GM23338 (cell line): ENCODE measurements at places on chromosomes 2 and 18. TPM values are rescaled to one million over a fixed set of nuclear protein-coding genes. Genes with fewer than 3 reads are reported as not detected.

DNA sequence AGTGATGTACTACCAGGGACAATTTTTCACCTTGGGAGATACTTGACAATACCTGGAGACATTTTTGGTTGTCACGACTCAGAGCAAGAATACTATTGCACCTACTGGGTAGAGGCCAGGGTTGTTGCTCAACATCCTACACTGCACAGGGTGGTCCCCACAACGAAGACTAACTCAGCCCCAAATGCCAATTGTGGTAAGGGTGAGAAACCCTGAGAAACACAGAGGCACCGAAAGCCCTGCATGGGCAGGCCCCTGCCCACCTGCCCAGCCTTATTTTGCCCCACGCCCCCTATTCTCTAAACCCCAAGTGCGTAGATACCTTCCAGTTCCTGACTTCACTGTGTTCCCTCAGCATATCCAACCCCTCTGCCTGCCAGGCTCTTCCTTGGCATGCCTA lies 163.1 kb upstream of the PKDCC start:
- no peaks in the 10 kb centered on the region for H3K27me3 ChIP-seq
- no peak for DNase-seq
- H3K36me3 ChIP-seq: no peaks in the 10 kb centered on the region
- no peaks in the 10 kb centered on the region for H3K4me1 ChIP-seq
- H3K27ac ChIP-seq: no peak overlapping the region

The ZRANB3 gene
- 15.2 and 16.8 TPM in 2 replicates for total RNA-seq

- peaks cover 31% of the 10 kb centered on the region; the same call in 1 of the 2 replicates for H3K4me1 ChIP-seq
- no peak for DNase-seq
- H3K36me3 ChIP-seq: no peaks in the 10 kb centered on the region
- no peak overlapping the region for H3K27ac ChIP-seq
- H3K4me3 ChIP-seq: no peak overlapping the region
- no peaks in the 10 kb centered on the region for H3K27me3 ChIP-seq
Observed at GRCh38 chr18:41465386-41465785, 489.6 kb upstream of the PIK3C3 start.

GRCh38 chr2:72813841-72814240 lies 12.0 kb downstream of the EXOC6B start:
- H3K4me3 ChIP-seq: no peak overlapping the region
- H3K4me1 ChIP-seq: no peaks in the 10 kb centered on the region
- H3K27ac ChIP-seq: no peak overlapping the region

DNA sequence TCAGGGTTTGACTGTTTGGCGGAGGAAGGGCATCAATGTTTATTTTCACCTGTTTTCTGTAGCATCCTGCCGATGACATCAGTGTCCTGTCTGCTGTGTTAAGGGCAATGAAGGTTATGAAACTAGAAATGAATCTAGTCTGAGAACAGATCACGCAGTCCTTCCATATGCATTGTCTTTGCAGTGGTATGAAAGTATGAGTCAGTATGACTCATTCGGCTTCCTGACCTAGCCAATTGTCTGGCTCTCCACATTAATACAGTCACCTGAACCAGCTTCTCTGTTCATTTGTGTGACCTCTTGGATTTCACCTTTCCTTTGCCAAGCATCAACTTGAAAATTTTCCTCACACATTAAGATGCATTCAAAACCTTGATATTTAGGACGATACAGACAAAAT lies 353.8 kb downstream of the RND3 start:
- H3K4me1 ChIP-seq: no peaks in the 10 kb centered on the region
- H3K4me3 ChIP-seq: no peak overlapping the region

- H3K27ac ChIP-seq: no peak overlapping the region
- H3K27me3 ChIP-seq: no peaks in the 10 kb centered on the region
- peaks cover 7% of the 10 kb centered on the region for H3K4me1 ChIP-seq
- no peaks in the 10 kb centered on the region for H3K36me3 ChIP-seq
- peak; percentile 35 for DNase-seq
Observed at GRCh38 chr2:239245872-239246721, 154.7 kb downstream of the HDAC4 start.

GRCh38 chr18:61132031-61132430 lies 201.2 kb upstream of the CDH20 start:
- no peaks in the 10 kb centered on the region for H3K36me3 ChIP-seq
- no peak overlapping the region for H3K27ac ChIP-seq
- no peak overlapping the region for H3K4me3 ChIP-seq
- H3K27me3 ChIP-seq: no peaks in the 10 kb centered on the region

DNA sequence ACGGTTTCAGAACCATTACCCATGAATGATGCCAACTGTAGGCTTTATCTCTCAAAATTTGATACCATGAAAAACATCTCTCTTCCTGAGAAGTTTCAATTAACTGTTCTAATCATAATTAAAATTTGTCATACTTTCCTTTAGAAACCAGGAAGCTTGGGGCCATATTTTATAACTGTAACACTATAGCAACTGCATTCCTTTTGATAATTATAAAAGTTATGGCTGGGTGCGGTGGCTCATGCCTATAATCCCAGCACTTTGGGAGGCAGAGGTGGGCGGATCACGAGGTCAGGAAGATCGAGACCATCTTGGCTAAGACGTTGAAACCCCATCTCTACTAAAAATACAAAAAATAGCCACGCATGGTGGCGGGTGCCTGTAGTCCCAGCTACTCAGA lies 70.6 kb downstream of the DNAH7 start:
- H3K27me3 ChIP-seq: no peaks in the 10 kb centered on the region
- no peak for DNase-seq
- no peaks in the 10 kb centered on the region; the same call in none of the 2 replicates for H3K4me1 ChIP-seq
- H3K27ac ChIP-seq: no peak overlapping the region
- no peak overlapping the region for H3K4me3 ChIP-seq

- H3K36me3 ChIP-seq: no peaks in the 10 kb centered on the region
- H3K4me1 ChIP-seq: peaks cover 6% of the 10 kb centered on the region
- no peak overlapping the region for H3K27ac ChIP-seq
Observed at GRCh38 chr2:237333748-237334147, 80.2 kb downstream of the COL6A3 start.

The SERTAD2 gene
- 6.2 and 6.6 TPM in 2 replicates for total RNA-seq

The C2orf66 gene
- not detected in 2 replicates for total RNA-seq

The LHCGR gene
- total RNA-seq: 0.12 and 0.45 TPM in 2 replicates

DNA sequence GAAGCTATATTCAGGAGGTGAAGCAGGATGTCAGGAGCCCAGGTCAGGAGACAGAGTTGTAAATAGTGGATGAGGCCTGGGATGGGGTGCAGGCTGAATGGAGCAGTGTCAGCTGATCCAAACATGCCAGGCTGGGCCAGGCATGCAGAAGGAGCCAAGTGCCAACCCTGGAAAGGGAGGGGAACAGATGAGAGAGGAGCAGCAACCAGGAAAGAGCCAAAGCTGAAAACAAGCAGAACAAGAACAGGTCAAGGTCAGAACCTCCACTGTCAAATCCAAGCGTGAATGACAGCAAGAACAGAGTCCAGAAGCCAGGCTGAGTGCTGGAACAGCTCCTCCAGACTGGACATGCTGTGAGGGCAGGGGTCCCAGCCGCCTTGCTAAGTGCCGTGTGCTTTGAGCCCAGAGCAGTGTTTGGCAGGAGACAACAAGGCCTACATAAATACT lies 49.2 kb upstream of the PPP1CB start:
- H3K27me3 ChIP-seq: no peaks in the 10 kb centered on the region
- no peaks in the 10 kb centered on the region for H3K36me3 ChIP-seq
- H3K4me3 ChIP-seq: no peak overlapping the region
- no peaks in the 10 kb centered on the region for H3K4me1 ChIP-seq
- DNase-seq: no peak

The RAB17 gene
- total RNA-seq: 21.4 and 26.9 TPM in 2 replicates

DNA sequence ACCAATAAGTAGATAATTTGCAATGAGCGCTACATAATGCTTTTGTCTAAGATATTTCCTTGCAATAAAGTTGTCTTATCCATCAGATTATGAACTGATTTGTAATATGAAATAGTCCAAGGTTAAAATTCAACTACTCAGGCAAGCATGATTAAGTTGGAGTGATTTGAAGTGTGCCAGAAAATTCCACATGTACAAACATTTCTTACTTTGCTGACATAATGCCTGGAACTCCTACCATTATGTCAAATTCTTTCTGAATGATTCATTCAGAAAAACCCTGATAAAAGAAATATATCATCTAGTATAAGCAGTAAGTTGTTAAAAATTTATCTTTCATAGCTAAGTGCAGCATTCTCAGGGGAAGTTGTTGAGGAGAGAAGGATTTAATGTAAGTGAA lies 87.3 kb downstream of the CBLN2 start:
- H3K4me3 ChIP-seq: no peak overlapping the region
- no peaks in the 10 kb centered on the region for H3K36me3 ChIP-seq
- no peak overlapping the region for H3K27ac ChIP-seq
- H3K27me3 ChIP-seq: no peaks in the 10 kb centered on the region
- H3K4me1 ChIP-seq: no peaks in the 10 kb centered on the region

DNA sequence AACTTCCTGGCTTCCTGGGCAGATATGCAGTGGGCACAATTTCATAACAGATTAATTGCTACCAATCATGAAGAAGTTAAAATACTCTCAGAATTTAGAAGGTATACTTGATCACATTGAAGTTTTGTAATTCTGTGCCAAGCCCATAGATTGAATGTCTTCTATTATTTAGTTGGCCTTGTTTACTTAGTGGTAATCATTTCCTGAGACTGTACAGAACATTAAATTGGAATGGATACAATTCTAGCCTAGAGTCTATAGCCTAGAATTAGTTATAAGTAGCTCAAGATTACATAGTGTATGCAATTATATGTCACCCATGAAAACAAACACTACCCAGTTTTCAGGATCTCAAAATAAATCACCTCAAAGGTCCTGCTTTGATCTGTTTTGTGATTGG lies 615.8 kb downstream of the XIRP2 start:
- peaks cover 12% of the 10 kb centered on the region for H3K4me1 ChIP-seq
- no peaks in the 10 kb centered on the region for H3K27me3 ChIP-seq
- no peak overlapping the region for H3K27ac ChIP-seq
- no peak overlapping the region for H3K4me3 ChIP-seq
- no peaks in the 10 kb centered on the region for H3K36me3 ChIP-seq
- no peak for DNase-seq

GRCh38 chr2:215365184-215365658 lies 53.4 kb downstream of the ATIC start:
- peaks cover 49% of the 10 kb centered on the region; the same call in 1 of the 2 replicates for H3K36me3 ChIP-seq
- no peak overlapping the region for H3K27ac ChIP-seq
- no peaks in the 10 kb centered on the region for H3K27me3 ChIP-seq
- no peaks in the 10 kb centered on the region for H3K4me1 ChIP-seq
- no peak for DNase-seq

DNA sequence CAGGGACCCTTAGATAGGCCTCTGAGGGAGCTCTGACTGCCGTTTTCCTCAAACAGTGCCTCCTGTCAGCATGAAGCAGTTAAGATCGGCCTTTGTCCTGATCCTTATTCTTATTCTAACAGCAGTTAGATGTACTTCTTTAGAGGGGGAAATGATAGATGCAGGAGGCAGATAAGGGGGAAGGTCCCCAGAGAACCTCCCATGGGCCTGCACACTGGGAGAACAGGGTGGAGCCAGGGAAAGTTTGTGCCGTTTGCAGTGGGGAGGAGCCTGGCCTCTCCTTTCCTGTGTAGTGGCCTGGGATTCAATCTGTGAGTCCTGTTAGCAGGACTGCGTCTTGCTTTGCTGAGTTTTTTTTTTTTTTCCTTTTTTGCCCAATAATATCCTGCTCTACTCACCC lies 7.9 kb upstream of the INPP4A start:
- H3K36me3 ChIP-seq: peaks cover 2% of the 10 kb centered on the region; the same call in 1 of the 2 replicates
- H3K27ac ChIP-seq: peak overlapping the region; percentile 80; the same call in 1 of the 2 replicates
- peaks cover 10% of the 10 kb centered on the region for H3K4me1 ChIP-seq
- H3K4me3 ChIP-seq: no peak overlapping the region
- H3K27me3 ChIP-seq: no peaks in the 10 kb centered on the region

DNA sequence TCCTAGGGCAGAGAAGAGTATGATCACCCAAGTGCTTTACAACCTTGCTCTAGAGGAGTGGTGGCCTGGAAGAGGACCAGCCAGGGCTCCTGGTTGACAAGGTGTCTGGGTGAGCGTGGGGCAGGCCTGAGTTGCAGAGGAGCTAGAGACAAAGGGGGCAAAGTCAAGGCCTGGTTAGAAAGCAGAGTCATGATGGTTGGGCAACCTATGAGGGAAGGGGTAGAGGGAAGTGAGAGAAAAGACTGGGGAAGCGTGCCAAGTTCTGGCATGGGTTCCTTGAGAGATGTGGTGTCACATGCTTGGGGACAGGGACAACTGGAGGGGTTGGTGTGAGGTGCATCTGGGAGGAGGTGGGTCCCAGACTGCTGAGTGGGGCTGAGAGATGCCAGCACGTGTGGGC lies 13.5 kb downstream of the ZFP36L2 start:
- H3K4me3 ChIP-seq: no peak overlapping the region
- H3K4me1 ChIP-seq: peaks cover 38% of the 10 kb centered on the region
- no peak for DNase-seq
- H3K27me3 ChIP-seq: no peaks in the 10 kb centered on the region

The CLEC4F gene
- total RNA-seq: not detected in 2 replicates

DNA sequence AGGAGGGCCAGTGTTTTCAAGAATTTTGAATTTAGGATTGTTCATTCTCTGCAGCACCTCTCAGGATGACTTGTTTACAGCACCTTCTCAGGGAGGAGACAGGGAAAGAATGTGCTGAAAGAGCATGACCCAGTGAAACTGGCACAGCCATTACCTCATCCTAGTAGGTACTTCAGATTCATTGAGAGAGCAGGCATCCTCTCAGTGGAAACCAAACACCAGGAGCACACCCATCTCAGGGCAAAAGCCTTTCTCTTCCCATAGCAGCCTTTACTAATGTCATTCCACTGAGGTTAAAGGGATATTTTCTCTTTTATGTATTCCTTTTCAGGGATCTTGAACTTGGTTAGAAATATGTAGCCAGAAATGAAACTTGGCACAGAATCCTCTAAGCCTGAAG lies 2.6 kb downstream of the MAP2 start:
- peak; percentile 68 for DNase-seq
- H3K4me1 ChIP-seq: peaks cover 28% of the 10 kb centered on the region
- no peaks in the 10 kb centered on the region for H3K36me3 ChIP-seq
- no peak overlapping the region for H3K27ac ChIP-seq

DNA sequence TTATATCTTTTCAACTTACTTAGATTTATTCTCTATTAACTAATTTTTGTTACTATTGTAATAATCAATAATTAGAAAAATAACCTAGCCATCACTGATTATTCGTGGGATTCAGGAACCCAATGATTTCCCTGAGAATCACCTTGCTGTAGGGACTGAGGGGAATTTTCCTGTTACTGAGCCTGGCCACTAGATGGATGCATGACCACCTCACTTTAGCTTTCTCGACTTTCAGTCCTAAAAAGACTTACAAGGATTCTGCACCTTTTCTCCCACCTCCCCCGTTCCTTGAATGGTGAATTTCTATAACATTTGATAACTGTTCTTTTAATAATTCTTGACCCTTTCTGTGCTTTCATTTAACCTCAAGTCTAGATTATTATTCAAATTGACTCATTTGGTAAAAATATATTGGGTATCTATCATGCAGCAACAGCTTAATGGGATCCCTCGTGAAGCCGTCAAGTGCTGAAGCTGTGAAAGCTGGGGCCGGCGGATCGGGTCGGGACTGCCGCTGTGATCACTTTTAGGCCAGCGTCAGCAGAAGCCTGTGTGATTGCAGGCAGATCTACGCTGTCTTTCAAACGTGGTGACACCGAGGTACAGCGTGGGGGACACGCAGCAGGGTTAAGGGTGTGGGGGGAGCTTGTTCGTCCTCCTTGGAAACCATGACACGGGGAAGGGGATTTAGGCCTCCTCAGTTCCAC lies 38.8 kb upstream of the TMEM18 start:
- H3K27ac ChIP-seq: no peak overlapping the region
- H3K27me3 ChIP-seq: no peaks in the 10 kb centered on the region
- no peak overlapping the region for H3K4me3 ChIP-seq
